ENCODE measurements at places on chromosomes 13 and 19.

DNA sequence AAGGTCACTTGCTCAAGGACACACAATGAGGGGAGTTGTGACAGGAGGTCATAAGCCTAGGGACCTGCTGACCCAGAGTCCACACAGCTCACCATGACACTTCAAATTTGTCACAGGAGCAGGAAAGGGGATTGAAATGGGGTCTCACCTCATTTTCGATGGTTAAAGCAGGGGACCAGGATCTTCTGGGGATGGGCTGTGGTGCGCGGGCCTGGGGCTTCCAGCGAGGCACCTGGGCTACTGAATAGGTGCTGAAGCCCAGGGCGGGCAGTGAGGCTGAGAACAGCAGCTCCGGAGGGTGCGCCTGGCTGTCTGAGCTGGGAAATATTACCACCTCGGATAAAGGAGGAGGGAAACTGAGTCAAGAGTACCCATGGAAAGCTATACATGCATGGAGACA is 11.0 kb downstream of the MAN2B1 start:
- DNase-seq = no peak

GRCh38 chr13:74554569-74555275 is 420.5 kb upstream of the KLF12 start:
- no peak for DNase-seq

- DNase-seq = no peak
These were observed 24.3 kb downstream of the KCTD12 start for GRCh38 chr13:76861859-76862258.

DNA sequence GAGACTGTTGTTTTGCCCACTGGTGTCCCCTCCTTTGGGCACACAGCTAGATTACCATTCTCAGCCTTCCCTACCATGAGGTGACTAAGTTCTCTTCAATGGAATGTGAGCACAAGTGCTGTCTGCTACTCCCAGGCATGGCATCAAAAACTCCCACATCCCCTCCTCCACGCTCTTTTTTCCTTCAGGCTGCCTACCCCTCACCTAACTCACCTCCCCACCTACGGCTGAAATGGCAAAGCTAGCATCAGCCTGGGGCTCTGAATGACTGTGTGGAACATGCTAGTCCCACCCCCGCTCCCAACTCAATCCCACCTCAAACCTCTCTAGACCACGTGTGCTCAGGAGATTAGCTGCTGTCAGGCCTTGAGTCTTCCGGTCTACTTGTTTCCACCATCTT is 512.2 kb downstream of the DIAPH3 start:
- DNase-seq = no peak

DNA sequence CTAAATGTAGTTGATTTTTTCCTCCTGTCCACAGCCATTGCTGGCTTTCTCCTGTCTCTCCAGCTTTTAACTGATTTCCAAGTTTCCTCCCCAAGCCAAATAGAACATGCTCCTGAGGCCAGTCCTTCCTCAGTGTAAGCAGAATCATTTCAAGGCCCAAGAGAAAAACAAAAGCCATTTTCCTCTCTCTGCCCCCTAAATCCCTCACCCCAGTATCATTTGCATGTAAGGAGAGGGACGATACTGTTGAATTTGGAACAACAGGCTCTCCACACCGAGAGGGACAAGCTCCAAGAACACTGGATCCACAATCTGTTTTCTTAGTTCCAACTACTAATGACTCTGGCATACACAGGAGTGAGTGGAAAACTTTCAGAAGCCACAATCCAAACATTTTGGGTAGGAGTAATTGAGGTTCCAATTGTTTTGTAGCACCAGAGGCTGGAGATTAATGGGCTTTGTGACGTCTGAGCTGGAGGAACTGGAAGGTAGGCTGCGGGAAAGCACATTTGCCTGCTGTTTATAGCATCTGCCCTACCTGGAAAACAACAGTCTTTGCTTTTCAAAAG is 156.8 kb downstream of the FLT1 start:
- DNase-seq = no peak

DNA sequence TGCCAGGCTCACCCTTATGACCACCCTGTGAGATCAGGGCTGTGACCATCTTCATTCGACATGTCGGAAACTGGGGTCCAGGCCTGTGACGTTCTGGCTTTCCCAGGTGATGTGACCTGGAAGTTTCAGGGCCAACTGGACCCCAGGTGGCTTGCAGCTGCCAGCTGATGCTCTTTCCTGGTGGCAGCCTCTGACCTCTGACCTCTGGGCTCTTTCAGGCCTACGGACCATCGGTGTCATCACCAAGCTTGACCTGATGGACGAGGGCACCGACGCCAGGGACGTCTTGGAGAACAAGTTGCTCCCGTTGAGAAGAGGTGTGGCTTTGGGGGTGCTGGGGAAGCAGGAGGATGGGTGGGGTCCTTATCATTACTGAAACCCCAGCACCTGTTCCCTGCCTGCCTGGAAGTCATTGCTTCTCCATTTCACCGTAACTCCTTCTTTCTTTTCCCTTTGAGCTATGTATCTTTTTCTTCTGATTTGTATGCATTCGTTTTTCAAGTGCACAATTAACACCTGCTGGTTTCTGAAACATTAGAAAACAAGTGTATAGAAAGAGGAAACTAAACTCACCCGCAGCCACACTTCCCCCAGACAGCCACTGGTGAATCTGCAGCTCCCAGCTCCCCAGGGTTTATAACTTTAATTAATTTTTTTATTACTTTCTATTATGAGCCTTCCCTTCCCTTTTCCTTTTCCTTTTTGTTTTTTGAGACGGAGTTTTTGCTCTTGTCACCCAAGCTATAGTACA is 58.9 kb downstream of the TMED1 start:
- no peak for DNase-seq

DNA sequence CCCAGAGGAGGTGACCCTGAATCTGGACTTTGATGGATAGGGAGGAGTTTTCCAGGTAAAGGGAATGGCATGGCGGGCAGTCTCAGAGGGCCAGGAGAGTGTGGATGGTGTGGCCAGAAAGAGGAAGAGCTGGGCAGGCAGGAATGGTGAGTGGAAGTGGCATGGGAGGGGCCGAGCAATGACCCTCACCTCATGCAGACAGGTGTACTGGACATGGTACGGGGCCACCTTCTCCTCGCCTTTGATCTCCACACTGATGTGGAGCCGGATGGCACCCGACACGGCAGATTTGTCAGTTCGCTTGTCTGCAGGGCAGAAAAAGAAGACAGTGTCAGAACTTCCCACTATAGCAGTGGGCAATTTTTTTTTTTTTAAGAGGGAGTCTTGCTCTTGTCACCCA is 45.5 kb downstream of the UNC13A start:
- no peak for DNase-seq

GRCh38 chr19:28475525-28475924 is 737.4 kb downstream of the UQCRFS1 start:
- DNase-seq = no peak

GRCh38 chr13:101258071-101258470 is 158.2 kb downstream of the NALCN start:
- DNase-seq = peak; percentile 27

- DNase-seq = no peak
These were observed 7.8 kb upstream of the SLC44A2 start for GRCh38 chr19:10617409-10618121.

DNA sequence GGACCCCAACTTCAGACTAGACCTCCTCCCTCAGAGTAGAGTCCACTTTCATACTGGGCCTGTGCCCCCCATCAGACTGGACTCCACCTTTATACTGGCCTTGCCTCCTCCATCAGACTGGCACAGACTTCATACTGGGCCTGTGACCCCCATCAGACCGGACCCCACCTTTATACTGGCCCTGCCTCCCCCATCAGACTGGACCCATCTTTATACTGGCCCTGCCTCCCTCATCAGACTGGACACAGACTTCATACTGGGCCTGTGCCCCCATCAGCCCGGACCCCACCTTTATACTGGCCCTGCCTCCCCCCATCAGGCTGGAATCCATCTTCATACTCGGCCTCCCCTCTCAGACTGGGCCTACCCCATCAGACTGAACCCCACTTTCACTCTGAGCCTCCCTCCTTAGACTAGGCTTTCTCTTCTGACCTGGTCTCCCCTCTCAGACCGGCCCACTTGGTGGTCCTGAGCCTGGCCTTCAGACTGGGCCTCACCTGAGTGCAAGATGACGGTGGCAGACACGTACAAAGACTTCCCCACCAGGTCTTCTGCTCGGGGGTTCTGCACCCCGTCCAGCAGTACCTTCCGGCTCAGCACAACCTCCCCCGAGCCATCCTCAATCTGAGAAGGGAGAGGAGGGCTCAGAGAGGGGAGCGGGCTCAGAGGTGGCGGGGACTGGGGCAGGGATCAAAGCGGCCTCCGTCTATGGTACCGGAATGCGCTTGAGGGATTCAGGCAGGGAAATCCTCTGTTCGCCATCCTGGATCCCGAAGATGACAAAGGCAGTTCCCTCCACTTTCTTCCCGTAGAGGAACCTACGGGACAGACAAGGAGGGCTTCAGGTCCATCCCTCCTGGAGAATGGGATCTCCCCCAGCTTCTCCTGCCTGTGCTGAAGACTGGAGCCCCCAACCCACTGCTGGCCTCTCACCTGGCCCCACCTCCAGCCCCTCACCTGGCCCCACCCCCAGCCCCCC is 7.5 kb downstream of the C3 start:
- DNase-seq = no peak

DNA sequence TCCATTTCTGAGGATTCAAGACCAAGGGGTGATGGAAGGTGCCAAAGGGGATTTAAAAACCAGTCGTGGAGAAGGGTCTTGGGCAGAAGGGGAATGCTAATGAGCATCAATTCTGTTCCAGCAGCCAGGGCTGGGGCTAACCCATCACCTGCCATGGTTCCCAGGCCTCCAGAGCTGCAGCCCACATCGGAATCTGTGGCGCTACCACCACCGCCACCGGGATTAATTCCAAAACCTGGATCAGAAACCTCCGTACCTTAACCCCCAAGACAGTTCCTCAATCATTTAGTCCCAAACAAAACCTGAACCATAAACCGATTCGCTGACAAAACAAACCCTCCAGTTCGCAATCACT is 583 bp downstream of the ZNF615 start:
- DNase-seq = no peak

DNA sequence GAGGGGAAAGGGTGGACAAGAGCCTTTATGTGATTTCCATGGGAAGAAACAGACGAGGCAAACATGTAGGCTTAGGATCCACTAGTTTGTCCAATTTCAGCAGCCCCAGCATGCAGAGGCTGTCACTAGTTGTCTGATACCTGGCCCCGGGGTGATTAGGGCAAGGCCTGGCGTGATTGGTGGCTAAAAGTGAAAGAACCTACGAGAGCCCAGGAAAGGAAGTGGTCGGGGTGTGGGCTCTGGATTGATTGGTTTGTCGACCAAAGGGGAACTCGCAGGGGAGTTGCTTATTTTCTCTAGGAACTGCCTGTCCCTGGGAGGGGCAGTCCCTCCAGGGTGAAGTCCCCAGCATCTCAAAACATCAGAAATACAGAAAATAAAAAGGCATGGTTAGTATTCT is 64.2 kb upstream of the UQCRFS1 start:
- DNase-seq = no peak

DNA sequence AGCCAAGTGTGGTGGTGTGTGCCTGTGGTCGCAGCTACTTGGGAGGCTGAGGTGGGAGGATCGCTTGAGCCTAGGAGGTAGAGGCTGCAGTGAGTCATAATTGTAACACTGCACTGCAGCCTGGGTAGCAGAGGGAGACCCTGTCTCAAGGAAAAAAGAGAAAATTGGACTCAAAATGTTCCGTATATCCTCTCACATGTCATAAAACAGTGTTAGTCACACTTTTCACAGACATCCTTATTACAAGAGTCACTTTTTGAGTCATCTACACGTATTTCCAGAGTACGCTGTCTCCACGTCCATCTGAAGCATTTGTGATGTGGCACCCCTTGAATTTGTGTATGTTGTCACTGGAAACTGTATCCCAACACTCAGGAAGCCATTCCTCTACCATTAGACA is 133.0 kb downstream of the SIPA1L3 start:
- DNase-seq = no peak

DNA sequence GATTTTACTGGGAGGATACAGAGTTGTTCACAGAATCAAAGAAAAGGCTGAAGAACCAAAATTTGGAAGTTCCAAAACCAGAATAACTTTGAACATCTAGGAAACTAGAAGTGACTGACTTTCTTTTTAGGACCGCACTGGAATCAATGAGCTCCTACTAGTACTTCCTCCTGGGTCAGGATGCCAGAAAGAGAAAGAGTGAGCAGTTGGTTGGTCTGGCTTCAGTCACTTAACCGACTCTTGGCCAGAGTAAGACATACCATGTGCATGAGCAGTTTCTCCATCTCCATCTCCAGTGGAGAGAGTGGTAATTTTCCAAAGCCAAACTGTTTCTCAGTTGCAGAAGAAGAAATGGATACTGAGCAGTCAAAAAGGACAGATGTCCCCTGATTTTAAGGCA is 27.1 kb upstream of the MTUS2 start:
- DNase-seq = no peak

GRCh38 chr19:45409557-45409920 is 3.1 kb downstream of the POLR1G start:
- no peak for DNase-seq
